ENCODE measurements at places on chromosomes 4 and X.

- no peak for DNase-seq
These were observed 69.5 kb upstream of the BRWD3 start for GRCh38 chrX:80879143-80879542.

DNA sequence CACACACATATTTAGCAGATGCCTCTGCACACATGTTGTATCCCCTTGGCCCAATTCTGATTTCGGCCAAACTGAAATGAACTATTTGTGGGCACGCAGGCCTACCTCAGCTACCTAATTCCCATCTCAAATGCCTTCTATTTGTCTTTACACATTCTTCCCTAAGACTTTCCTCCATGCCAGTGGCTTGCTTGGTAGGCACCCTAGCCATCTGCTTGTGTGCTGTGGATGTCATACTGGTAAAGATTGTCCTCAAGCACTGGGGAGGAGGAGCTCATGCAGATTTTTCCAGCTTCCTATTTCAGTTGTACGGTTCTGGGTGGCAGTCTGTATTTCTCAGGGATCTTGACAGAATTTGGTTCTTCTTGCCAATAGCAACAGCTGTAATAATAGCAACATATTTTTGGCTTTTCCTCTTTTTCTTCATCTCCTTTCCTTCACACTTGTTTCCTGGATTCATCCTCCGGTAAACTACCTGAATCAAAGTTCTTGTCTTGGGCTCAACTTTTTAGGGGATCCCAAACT, 514.3 kb downstream of the ADGRL3 start:
- no peak for DNase-seq

GRCh38 chr4:152894673-152895072, 41.5 kb upstream of the FHDC1 start:
- no peak for DNase-seq

DNA sequence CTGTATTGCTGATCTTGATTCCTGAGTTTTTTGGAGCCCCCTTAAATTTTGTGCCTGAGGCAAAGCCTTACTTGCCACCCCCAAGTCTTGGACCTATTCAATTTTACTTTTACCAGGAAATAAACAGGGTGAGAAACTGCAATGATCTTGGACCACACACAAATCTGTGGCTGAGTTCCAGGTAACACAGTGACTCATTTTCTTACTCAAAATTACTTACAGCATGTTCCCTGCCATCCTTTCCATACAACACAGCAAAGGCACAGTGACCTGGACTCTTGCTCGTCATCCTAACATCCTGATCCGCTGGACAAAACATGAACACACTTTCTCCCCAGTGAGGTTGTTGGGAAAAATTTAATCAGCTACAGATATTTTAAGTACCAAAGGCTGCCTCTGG, 60.7 kb upstream of the S100G start:
- no peak for DNase-seq

- DNase-seq, result no peak
These were observed 42.5 kb downstream of the LAMP2 start for GRCh38 chrX:120426599-120426998.

GRCh38 chr4:17556498-17556897, 20.5 kb upstream of the LAP3 start:
- no peak for DNase-seq

DNA sequence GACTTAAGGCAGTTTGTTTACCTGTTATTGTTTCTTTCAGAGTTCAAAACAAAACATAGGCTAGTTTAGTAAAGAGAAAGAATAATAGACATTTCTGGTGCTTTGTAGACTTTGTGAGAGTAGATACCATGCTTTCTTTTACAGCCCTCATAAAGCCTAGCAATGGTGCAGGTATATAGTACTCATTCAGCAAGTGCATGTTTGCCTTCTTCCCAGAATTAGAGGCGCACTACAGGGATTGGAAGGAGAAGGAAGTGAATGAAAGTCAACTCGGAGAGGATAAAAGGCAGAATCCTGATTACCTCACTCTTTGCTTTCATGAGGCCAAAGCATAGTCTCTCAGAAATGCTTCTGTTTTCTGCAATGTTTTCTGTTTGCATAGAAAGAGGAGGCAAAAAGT, 43.1 kb upstream of the FHDC1 start:
- DNase-seq, result no peak

DNA sequence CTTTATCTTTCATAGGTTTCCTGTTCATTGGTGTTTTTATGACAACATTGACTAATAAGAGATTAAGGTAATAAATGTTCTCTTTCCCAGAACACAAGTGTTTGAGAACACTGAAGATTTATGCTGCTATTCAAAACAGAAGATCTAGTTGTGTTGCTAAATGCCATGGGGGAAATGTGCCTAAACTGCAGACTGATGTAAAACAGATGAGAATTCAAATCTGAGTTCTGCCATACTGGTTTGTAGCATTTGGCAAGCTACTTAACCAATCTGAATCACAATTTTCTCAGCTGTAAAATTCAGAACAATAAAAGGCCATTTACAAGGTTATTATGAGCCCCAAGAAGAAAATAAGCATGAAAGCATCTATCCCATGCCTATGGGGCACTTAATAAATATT, 2.3 kb downstream of the SLC10A6 start:
- DNase-seq, result no peak

DNA sequence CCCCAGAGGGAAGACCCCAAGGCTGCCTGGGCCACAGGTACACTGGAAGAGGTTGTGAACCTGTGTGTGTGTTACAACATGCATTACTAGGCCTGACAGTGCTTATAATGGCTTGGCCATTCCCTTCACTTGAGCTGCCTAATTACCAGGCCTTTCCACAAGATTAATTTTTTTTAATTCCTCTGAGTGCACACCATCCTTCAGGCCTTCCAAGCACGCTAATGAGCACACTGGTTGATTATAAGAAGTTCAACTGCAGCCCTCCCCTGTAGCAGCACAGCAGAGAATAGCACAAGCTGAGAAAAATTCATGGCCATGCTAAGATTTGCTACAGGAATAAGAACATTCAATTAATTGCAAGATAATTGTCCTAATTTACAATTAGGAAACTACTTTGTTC, 2.2 kb upstream of the SUPT20HL2 start:
- no peak for DNase-seq

DNA sequence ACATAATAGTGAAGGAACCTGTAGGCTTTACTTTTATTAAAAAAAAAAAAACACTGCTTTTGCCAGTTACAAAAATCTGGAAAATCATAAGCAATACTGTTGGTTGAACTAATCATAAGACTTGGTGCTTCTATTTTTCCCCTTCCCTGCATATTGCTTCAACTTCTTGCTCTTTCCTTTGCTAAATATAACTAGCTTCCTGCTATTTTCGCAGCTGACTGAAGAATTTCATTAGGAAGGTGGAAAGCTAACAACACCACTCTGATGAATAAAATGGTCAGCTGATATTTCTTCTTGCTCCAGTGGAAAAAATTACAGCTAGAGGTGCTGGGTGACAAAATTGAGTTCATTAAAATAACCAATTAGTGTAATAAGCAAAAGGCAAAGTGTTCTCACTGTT, 39.3 kb downstream of the MEPE start:
- DNase-seq, result no peak

- DNase-seq, result no peak
These were observed 13.9 kb upstream of the ETDC start for GRCh38 chrX:135295238-135295943.

- DNase-seq, result peak; percentile 1
These were observed 305.4 kb downstream of the PCDH18 start for GRCh38 chr4:137226900-137227299.

GRCh38 chr4:33176566-33176965, 2456.4 kb downstream of the PCDH7 start:
- DNase-seq, result no peak

DNA sequence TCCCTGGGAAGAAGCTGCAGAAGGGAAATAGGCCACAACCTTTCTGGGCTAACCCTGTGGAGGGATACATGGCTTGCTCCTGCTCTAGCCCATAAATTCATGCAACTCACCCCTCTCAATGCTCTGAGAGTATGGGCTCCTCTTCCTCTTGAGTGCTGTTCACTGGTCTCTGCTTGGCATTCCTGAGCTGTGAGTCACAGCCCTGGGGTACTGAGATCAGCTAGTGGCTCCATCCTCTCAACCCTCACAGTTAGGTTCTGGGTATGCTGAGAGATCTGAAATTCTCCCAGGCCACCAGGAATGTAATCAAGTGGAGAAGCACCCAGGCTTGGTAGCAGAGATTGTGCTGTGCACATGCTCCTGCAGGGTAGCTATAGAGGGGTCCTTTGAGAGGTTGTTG, 60.6 kb upstream of the SPANXN2 start:
- DNase-seq, result no peak

DNA sequence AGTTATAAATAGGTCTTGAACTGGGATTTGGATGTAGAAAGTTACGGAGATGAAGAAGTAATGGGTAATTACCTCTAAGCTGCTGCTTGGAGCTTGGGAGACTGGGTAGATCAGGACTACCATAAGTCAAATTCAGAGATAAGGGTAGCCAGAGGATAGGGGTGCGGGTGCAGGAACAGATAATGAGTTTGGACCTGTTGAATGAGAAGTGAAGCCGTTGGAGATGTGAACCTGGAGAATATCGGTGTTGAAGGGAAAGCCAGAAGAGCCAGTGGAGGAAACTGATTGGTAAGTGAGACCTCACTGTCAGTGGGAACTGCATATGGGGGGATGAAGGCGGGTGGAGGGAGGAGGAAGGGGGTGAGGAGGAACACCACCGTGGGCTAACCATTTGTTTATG, 618 bp upstream of the FOXO4 start:
- DNase-seq, result no peak

DNA sequence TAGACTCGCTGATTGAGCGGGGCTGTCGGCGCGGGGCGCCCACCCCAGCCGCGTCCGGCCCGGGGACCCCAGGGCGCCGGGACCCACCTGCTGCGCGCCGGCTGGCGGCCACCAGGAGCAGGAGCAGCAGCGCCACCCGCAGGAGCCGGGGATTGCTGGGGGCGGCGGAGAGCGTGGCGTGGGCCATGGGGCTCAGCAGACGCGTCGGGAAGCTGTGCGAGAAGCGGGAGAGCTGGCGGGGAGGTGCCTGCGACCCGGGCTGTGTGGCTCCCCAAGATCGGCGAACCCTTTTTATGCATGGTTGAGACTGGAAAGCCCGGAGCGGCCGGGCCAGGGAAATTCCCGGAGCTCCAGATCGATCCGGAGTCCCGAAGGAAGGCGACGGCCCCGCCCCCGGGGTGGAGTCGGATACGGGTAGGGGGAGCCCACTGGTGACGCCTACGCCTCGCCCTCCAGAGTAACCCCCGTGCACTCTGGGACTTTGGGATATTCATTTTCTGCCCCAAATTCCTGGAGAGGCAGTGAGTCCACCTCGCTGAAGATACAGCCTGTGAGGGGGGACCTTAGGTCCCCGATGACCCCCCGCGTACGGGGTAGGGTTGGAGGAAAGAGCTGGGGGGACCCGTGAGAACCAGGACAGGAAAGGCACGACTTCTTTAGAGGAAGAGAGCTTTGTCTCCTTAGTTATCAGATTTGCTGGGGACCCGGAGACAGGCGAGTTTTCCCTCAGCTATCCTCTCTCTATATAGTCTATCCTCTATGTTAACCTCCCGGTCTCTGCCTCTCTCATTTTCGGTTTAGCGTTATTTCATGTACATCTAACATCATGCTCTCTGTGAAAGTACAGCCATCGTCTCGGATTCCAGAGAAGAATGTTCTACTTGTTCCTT, at the start of gene CXCL3:
TSS of gene CXCL3 (minus strand) at position 265 of the 890 bp plus-strand sequence. CDS start at position 187, 78 bp downstream.
- DNase-seq, result no peak

DNA sequence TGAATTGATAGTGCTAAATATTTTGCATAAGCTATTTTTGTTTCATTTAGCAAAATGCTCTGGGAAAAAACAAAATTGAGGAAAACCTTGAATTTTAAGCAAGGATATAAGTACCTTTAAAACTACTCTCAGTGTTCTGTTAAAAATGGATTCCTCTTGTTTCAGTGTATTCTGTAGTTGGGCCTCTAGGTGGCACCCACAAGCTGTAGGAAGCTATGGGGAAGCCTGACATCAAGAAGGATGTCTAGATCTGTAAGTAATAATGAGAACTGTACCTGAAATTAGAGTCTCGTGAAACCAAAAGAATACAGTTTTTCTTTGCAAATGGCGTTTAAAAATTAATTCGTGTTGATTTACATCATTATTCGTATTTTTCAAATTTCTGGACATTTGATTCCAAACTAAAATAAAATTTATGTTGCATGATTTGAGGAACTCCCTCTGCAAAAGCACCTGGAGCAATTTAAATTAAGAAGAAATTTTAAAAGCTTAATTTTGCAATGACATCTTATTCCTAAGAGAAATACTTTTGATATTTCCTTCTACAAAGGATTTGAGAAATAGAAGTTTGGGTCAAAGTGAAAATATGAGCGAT, 51.2 kb downstream of the TMPRSS11E start:
- DNase-seq, result peak; percentile 59

DNA sequence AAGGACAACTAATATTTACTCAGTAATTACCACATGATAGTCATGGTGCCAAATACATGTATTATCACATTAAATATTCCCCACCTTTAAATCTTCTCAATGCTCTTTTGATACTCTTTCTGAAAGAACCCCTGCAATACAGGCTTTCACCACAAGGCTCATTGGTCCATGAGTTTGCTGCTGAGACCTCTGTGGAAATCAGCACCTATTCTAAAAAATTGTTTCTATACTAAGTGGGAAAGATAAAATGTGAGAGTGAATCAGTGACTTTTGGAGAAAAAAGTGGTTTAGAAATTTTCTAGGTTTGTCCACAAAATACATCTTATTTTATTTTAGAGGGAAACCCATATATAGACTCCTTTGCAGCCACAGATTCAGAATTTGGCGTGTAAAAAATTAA, 257.3 kb downstream of the ZIC3 start:
- no peak for DNase-seq

DNA sequence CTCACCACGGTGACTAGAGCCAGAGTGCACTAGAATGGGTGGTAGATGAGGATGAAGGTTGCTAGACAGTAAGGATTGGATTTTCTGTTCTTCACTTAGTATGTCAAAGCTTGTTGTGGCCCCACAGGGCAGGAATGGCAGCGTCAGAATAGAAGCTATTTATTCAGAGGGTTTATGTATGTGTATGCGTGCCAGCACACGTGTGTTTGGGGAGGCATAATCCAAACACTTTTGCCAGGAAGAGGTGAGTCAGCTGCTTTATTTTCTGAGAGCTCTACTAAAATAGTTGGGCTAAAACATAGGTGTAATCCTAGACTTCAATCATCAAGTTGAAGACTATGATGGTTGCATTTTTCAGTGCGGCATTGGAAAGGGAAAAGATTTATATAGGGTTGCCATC, 1.2 kb upstream of the MAGEE2 start:
- no peak for DNase-seq

- DNase-seq, result no peak
These were observed 121.4 kb downstream of the SPRY1 start for GRCh38 chr4:123517971-123518370.

DNA sequence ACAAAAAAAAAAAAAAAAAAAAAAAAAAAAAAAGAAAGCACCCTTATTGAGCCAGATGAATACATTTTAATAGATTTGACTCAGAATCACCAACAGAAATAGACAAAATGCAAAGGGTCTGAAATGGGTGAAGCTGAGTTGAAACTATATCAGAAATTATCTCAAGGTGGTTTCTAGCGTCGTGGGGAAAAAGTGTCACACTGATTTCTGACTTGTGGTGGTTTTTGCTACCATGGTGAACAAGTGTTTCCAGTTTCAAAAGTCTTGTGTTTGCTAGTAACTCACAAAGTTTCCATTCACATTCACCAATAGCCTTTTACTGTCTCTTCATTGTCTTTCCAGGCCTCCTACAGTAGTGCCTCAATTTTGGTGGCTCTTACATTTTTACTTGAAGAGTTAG, 135.5 kb downstream of the ARHGAP24 start:
- DNase-seq, result no peak

Data from kidney capillary endothelial cell (primary cell).